ENCODE measurements at places on chromosomes 16 and 17.
A peak's percentile ranks its signal among the peaks of the same experiment; 100 is the strongest.

DNA sequence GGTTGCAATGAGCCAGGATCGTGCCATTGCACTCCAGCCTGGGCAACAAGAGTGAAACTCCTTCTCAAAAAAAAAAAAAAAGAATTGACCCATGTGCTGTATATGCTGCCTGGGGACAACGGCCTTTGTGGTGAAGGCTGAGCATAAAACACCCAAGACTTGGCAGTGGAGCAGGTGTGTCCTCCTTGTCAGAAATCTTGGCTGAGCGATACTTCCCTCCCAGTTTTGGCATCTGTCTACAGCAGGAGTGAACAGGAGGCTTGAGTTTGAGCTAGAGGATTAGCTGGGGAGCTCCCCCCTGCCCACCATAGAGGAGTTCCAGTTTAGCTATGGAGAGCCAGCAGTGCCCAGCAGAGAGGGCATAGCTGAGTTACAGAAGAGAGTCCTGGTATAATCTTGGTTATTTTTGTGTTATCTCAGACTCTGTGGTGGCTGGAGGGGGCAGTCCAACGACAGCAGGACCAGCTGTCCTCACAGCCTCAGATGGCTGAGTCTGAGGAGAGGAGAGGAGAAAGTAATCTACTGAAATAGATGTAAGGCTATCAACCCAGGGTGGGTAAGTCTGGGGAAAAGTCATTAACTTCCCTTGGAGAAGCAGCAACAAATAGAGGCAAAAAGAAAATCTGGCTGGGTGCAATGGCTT is 18.4 kb downstream of the SP2 start:
- DNase-seq = no peak

GRCh38 chr17:82235775-82236141 is 6.9 kb downstream of the SLC16A3 start:
- no peak for DNase-seq

GRCh38 chr16:58684354-58685083 is at the start of gene SLC38A7:
SLC38A7 (minus strand) TSS chr16:58684770; CDS start chr16:58680126, 4,644 bp downstream.
- peak; percentile 85 for DNase-seq

DNA sequence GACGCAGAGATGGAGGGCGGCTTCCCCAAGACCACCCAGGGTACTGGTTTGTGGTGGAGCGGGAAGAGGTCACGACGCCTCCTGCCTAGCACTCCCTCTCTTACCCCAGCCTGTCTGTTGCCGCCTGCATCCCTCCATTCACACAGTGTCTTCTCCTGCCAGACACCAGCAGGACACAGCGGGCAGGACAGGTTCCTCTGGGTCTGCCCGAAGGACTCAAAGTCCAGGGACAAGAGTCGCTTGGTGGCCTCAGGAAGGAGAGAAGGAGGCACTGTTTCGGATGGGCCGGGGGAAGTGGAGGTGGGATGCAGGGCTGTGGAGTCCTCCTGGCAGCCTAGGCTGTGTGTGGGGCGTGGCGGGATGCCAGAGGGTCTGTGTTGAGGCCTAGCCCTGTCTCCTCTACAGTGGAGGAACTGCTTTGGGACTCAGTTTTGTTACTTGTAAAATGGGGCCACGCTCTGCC is 19.6 kb upstream of the TNS4 start:
- no peak for DNase-seq

- no peak for DNase-seq
These were observed 39.9 kb downstream of the USP32 start for GRCh38 chr17:60352071-60352470.

All from substantia nigra (tissue), 51 donors.